SW480 (cell line): ENCODE measurements at places on chromosomes 4 and X.

DNA sequence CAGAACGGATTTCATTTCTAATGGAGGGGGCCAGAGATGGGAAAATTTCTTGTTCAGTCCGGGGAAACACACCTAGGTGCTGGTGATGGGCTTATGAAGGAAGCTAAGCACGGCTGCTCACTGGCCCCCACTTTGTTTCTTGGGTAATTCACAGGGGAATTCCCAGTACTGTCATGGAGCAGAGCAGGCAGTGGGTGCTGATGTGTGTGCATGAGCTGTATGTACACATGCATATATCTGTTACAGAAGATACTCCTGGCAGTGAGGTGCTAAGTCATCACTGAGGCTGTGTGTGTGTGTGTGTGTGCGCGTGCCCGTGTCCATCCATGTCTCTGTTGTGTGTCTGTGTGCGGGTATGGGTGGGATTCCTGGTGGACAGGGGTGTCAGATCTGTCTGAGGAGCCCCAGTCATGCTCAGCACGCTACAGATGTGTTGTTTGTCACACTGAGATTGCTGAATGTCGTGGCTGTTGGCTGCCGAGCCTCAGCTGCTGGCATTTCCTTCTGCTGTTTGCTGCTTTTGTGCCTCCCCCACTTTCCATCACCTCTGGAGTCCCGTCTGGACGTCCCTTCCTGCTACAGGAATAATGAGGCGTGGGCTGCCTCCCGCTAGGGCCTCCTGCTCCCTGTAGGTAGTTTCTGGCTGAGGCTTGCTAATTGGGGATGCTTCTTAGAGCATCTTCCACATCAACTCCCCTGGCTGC is 53.3 kb downstream of the JADE1 start:
- DNase-seq, result no peak

DNA sequence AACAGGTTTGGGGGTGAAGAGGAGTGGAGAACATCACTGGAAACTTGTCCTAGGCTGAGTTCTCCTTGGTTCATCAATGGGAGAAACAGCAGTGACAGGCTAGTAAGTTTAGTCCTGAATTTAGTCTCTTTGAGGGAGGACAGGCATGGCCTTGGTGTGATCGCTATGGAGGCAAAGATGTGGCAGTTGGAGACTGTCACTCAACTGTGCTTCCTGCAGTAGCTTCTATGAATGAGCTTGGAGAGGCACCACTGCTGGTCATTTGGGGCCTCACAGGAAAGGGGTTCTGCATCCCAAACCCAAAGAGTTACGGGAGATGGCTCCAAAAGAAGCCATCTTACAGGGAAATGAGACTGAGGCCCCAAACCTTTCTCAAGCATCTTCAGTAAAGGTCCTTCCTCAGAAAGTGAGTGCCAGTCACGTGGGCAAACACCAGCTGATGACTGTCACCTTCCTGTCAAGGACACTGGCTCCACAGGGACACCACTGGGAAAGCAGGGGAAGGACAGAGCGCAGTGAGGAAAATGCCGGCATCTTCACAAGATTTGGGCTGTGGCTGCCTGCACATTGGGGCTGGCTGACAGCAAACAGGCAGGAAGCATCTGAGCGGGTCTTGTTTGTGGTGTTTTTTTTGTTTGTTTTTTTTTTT is 7.2 kb downstream of the MRFAP1 start:
- DNase-seq, result no peak

GRCh38 chr4:138305050-138305449 is 62.9 kb upstream of the SLC7A11 start:
- no peak for DNase-seq

- DNase-seq, result no peak
Measured at GRCh38 chr4:36218121-36218520, 26.2 kb downstream of the ARAP2 start.

- DNase-seq, result no peak
Measured at GRCh38 chr4:71609167-71609566, 174.7 kb downstream of the GC start.

GRCh38 chr4:145034727-145035211 is 63.2 kb downstream of the ANAPC10 start:
- DNase-seq, result no peak

DNA sequence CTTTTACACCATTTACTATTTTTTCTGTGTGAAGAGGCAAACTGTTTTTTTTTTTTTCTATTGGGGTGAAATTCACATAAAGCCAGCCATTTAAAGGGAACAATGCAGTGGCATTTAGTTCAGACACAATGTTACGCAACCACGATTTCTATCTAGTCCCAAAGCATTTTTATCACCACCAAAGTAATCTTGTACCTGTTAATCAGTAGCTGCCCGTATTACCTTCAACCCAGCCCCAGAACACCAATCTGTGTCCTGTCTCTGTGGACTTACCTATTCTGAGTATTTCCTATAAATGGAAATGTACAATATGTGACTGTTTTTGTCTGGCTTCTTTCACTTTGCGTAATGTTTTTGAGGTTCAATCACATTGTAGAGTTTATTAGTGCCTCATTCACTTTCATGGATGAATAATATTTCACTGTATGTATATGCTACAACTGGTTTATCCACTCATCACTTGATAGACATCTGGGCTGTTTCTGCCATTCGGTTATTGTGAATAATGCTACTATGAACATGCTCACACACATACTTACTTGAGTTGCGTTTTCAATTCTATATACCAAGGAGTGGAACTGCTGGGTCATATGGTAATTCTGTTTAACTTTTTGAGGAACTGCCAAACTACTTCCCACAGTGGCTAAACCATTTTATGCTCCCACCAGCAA is 116.2 kb downstream of the CDS1 start:
- DNase-seq, result no peak

- no peak for DNase-seq
Measured at GRCh38 chrX:98548519-98548918, 1664.8 kb downstream of the RPA4 start.

- no peak for DNase-seq
Measured at GRCh38 chr4:180571516-180572055, 1671.6 kb upstream of the TENM3 start.

DNA sequence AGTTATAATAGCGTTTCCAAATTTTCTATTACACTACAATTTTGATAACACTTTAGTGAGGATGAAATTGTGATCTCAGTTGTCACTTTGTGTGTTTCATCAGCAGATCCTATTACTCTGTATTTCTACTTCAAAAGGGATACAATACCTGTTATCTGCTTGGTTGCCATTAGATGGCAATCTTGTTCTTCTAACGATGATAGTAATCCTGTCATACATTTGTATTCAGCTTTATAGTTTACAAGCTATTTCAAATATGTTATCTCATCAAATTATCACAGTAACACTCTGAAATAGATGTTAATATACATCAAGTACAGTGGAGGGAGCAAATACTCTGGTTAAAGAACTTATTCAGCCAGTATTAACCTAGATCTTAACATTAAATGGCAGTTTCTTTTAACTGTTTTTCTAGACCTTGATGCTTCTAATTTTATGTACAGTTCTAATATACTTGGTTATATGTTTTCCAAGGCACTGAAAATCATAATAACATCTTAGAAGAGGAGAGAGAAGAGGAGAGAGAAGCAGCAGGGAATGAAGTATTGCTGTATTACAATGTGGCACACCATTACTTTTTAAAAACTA is 292.0 kb downstream of the CCSER1 start:
- DNase-seq, result peak; percentile 58

- no peak for DNase-seq
Measured at GRCh38 chr4:184596044-184596616, 53.1 kb downstream of the CASP3 start.

GRCh38 chrX:38357747-38358673 is 5.6 kb downstream of the OTC start:
- DNase-seq, result no peak

DNA sequence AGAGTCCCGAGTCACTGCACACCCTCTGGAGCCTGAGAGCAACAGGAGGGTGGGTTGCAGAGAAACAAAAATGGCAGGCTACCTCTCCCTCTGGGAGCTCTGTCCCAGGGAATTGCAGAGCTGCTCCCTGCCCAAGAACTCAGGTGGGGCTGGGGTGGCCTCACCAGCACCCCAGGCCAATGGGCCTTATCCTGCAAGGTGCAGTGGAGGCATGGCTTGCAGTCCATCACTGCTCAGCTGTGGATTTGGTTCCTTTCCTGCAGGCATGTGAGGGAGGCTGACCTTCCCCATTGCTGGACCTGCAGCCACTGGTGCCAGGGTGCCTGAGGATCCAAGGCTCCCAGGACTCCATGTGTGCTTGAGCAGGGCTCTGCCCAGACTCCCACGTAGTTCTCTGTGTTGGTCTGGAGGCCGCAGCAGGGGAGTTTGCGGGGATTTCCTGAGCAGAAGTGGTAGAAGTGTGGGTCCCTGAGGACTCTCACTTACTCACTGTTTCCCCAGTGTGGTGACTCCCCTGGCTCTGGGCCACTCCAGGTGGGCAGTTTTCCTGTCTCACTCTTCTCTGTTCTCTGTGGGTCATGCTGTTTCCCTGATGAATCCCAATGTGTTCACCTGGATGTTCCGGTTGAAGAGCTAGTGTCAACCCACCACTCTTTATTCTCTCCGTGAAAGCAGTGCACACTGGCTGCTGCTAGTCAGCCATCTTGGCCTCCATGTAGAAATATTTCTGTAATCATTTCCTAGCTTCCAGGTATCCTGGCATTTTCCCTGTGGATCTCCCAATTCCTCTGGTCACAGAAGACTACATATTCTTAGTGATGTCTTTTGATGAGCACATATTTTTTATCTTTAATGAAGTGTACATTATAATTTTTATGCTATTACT is 82.3 kb downstream of the ARHGAP24 start:
- DNase-seq, result no peak

DNA sequence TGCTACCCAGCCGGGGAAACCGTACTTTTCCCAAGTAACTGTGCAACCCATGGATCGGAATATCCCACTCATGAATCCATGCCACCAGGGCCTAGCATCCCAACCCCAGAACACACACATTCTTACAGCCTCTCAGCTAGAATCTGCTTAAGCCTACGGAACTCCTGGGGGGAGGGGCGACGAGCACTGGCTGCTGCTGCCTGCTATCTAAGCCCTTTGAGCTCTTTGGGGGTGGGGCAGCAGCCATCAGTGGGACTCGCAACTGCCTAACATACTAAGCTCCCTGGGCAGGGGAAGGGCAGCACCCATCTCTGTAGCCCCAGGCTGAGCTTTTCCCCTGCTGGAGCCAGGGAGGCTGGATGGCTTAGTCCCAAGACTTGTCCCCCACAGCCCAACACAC is 28.6 kb downstream of the NUDT10 start:
- DNase-seq, result no peak

DNA sequence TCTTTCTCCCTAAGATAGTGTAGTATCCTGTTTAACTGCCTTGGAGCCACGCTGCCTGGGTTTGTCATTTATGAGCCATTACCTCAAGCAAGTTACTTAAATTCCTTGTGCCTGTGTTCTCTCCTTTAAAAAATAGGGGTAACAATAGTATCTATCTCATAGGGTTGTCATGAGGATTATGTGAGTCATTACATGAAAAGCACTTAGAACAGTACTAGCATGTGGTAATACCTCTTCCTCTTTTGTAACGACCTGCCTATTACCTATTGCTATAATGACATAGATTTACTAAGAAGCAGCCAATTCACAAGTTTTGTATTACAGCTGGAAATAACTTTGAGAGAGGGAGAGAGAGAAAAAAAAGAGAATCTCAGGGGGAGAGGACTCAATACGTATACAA is 834.7 kb downstream of the RAPGEF2 start:
- DNase-seq, result no peak

- DNase-seq, result peak; percentile 56
Measured at GRCh38 chrX:154546354-154547244, at the start of gene G6PD. TSS of gene G6PD (minus strand) at chrX:154546846. CDS start at chrX:154546155, 691 bp downstream.

- peak; percentile 38 for DNase-seq
Measured at GRCh38 chrX:154096140-154097002, 1.1 kb downstream of the MECP2 start.

GRCh38 chrX:17167915-17168314 is 207.1 kb upstream of the NHS start:
- DNase-seq, result no peak

- no peak for DNase-seq
Measured at GRCh38 chr4:19010761-19011160, 989.2 kb upstream of the LCORL start.

GRCh38 chr4:104975617-104976016 is 171.1 kb upstream of the TET2 start:
- no peak for DNase-seq

- DNase-seq, result no peak
Measured at GRCh38 chr4:122503214-122503613, 46.7 kb upstream of the IL2 start.

GRCh38 chrX:110015032-110015431 is 12.1 kb downstream of the TMEM164 start:
- DNase-seq, result no peak

GRCh38 chr4:83029688-83030087 is 5.3 kb upstream of the COPS4 start:
- DNase-seq, result no peak

- no peak for DNase-seq
Measured at GRCh38 chr4:146883070-146883469, 62.6 kb downstream of the TTC29 start.

DNA sequence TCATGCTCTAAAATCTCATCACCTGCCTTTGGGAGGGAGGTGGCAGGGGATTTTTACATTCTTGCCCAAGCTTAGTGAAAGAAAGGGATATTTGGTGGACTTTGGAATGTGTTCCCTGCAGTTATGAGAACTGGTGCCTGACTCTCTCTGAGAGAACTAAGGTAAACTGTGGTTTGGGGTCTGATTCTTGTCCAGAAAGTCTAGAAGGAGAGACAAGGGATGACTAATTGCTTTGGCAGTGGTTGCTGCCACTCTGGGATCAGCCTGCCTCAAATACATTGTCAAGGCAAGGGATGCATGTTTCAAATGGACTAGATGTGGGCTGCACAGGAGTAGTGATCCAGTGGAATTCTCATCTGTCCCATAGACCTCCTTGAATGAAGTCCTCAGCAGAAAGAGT is 115.2 kb downstream of the DDIT4L start:
- no peak for DNase-seq

- DNase-seq, result no peak
Measured at GRCh38 chr4:183544109-183544508, 39.3 kb downstream of the ING2 start.

DNA sequence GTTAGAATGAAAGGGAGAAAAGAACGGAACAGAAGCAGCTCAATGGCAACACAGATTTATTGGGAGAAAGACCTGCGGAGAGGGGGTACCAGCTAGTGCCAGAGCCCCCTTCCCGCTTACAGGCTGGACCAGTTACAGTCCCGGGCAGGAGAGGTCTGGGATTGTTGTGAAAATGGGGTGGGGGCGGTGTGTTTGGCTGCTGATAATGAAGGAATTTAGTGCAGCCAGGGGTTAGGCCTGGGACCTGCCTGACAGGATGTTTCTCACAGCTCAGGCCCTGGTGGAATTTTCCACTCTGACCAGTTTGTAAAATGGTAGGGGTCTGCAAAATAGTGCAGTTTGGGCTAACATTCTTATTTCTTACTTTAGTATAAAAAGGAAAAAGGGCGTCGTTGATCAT is 75.4 kb upstream of the SPIN4 start:
- no peak for DNase-seq

GRCh38 chrX:54494166-54494988 is 1.7 kb downstream of the FGD1 start:
- no peak for DNase-seq

DNA sequence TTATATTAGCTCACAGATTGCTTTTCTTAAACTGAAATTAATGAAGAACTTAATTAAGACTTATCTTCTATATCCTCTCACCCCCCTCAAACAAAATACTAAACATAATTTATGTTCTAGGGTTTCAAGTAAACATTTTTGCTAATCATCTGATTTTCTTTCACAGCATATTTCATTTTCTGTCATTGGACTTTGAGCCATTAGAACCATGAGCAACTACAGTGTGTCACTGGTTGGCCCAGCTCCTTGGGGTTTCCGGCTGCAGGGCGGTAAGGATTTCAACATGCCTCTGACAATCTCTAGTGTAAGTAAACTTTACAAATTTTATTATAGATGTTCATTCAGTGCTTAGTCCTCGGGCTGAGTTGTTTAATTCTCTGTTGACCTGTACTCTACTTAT is 3.3 kb downstream of the PDLIM5 start:
- no peak for DNase-seq
